ENCODE measurements at places on chromosomes 13 and 19. TPM values are rescaled to one million over a fixed set of nuclear protein-coding genes. Genes with fewer than 3 reads are reported as not detected.

DNA sequence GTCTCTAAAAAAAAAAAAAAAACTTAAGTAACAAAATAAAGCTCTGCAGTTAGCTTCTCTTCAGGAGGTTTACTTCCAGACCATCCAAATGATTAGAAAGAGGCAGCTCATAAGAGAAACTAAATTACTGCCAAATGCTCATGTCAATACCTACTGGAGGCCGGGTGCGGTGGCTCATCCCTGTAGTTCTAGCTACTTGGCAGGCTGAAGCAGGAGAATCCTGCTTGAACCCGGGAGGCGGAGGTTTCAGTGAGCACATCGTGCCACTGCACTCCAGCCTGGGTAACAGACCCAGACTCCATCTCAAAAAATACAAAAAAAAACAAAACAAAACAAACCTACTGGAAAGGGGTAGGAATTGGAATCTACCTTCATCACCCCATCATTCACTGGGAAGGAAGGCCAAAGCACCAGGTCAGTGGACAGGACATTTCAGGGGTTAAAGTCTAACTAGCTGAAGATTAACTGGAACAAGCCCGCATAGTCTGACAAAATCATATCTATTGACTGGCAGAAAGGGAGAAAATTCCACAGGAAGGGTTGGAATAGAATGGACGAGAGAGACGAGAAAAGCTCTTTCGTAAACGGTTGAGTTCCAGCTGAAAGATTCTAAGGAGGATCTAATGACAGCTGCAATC is 1.3 kb downstream of the ZFP14 start:
- DNase-seq = no peak

- peak; percentile 95 for DNase-seq
These were observed at the start of gene LRFN3 for GRCh38 chr19:35935911-35936737. TSS of gene LRFN3 (plus strand) at chr19:35936374. CDS start at chr19:35939426, 3,052 bp downstream.

The PPM1N gene
- total RNA-seq = 9.2 TPM

The FPR2 gene
- not detected for total RNA-seq

- DNase-seq = no peak
These were observed 79.5 kb downstream of the MYO16 start for GRCh38 chr13:108708921-108709320.

The OR10H1 gene
- not detected for total RNA-seq

- DNase-seq = no peak
These were observed 1.2 kb downstream of the USPL1 start for GRCh38 chr13:30618930-30619279.

DNA sequence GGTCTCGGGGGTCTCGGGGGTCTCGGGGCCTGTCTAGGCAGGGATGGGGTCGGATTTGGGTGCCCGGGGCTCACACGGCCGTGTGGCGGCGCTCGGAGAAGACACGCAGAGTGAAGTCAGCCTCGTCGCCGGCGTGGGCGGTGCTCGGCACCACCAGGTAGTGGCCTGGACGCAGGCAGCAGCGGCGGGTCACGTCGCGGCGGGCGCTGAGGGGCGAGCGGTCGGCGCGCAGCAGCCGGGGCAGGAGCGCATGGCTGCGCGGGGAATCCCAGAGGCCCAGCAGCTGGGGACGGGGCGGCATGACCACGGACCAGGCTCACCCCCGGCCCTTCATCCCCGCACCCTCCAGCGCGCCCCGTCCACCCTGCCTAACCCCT is 8.2 kb downstream of the CAPN12 start:
- DNase-seq = peak; percentile 90

The ZNF112 gene
- total RNA-seq = 3.4 TPM

DNA sequence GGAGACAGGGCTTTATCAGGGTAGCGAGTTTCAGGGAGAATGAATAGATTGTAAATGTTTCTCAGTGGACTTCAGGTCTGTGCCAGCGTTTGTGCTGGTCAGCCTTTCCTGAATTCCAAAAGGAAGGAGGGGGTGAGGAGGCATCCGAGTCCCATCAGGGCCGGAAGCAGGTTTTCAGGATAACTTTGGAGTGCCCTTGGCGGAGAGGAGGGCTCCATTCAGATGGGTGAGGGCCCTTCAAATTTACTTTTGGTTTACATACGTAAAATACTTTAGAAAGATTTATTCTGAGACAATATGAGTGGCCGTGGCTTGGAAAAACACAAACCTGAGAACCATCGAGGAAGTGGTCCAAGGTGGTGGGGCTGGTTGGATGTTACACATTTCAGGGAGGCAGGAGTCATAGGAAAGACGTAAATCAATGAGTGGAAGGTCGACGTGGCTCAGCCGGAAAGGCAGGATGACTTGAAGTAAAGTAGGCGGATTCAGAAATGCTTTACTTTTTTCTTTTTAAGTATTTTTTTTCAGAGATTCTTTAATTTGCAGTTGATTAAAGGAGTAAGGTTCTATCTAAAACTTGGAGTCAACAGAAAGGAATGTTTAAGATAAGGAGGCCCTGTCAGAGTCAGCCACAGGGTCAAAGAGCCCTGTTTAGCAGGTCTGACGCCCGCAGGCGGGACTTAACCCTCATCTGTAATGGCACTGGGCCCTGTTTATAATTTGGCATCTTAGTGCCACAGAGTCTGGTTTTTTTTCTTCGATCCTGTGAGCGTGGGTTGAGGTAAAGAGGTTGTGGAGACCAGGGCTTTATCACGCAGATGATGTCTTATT is 32.8 kb downstream of the ATP11A start:
- peak; percentile 74 for DNase-seq

DNA sequence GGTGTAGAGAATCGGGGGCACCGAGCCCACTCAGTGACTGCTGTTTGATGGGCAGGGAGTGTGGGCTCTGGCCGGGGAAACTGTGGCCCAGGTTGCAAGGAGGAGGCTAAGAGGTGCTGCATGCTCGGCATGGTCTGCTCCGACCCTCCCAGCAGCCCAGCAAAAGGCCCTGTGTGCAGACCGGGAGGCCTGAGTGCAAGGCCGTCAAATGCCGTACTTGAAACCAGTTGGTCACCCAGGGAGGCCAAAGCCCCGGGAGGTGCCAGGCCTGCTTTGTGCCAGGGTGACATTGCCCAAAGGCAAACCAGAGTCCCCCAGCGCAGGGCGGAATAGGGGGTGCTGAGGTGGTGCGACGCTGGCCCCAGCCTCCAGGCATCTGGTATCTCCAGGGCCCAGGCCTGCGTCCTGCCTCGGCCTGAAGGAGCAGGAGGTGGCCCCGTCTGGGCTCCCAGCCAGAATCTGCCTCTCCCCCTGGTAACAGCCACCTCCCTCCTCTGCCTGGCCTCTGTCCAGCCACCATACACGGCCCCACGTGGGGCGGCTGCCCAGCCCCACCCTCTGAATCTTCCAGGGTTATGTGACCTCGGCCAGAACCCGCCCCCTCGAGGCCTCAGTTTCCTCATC is 4.0 kb downstream of the PIK3R2 start:
- peak; percentile 76 for DNase-seq

- no peak for DNase-seq
These were observed 57.7 kb upstream of the TEX29 start for GRCh38 chr13:111262715-111263114.

- DNase-seq = no peak
These were observed 23.4 kb downstream of the CNFN start for GRCh38 chr19:42366673-42367072.

DNA sequence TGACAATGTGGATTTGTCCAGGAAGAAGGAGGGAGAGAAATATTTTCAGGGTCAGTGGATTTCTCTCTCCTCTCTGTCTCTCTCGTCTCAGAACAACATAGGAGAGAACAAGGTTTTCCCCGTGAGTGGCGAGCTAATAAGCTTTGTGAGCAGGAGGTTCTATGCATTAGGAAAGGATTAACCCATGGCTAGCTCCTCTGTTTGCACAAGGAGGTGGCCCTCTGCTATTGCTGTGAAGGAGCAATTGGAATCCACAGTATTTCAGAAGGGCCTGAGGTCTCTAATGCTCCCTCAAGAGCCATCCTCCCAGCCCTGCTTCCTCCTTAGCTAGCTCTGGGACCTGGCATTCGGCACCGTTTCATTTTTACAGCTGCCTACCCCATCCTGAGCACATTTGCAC is 288.9 kb upstream of the MAB21L1 start:
- DNase-seq = peak; percentile 16

DNA sequence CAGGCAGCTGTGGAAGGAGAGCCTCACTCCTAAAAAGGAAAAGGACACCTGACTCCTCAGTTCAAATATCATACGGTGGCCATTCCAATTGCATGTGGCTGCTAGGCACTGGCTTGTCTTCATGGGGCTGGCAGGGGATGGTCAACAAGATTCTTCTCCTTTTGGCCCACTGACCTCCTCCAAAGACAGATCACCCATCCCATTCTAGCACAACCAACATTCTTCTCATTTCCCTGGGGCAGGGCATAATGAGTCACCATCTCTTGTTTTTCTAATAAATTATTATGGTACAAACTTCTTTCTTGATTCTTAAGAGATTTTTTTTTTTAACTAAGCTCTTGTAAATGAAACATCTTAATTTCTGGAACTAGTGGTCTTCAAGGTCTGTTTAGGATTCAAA is 136.7 kb upstream of the NBEA start:
- DNase-seq = no peak

GRCh38 chr13:110716247-110716515 is 2.7 kb downstream of the ING1 start:
- no peak for DNase-seq
